Renal pelvis (tissue), 12 donors: ENCODE measurements at places on chromosomes 7 and 10.

DNA sequence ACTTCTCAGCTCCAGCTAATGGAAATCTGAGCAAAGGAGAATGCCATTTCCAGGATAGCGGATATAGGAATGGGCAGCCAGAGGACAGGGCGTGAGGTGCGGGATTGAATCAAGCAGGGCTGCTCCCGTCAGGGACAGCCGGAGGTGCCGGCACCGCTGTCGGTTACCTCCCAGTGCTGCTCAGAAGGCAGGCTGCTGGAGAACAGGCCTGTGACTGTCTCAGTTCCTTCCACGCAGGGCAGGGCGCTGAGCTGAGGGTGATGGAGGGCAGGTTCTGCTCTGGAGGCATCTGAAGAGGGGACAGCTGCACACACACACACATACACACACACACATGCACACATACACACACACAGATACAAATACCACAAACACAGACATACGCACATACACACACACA lies 111.1 kb downstream of the DOCK1 start:
- no peak for DNase-seq

DNA sequence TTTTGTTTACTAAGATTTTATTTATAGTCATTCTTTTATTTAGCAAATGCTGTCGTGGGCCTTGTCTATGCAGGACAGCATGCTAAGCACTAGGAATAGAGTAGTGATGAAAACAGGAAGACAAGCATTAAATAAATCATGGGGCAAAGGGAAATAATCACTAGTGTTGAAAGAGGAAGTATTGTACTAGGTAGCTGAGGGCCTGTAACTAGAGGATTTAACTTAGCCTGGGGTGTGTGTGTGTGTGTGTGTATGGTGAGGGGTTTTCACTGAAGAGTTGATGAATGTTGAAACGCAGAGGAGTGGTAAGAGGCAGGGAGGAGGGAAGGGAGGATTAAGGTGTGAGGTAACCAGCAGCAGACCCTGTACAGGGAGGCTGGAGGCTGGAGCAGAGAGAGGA lies 446.4 kb downstream of the SDK1 start:
- DNase-seq = no peak

- DNase-seq = no peak
Observed at GRCh38 chr7:157944051-157944450, 607.2 kb downstream of the DNAJB6 start.

- DNase-seq = no peak
Observed at GRCh38 chr10:20466731-20467130, 430.4 kb downstream of the NEBL start.

DNA sequence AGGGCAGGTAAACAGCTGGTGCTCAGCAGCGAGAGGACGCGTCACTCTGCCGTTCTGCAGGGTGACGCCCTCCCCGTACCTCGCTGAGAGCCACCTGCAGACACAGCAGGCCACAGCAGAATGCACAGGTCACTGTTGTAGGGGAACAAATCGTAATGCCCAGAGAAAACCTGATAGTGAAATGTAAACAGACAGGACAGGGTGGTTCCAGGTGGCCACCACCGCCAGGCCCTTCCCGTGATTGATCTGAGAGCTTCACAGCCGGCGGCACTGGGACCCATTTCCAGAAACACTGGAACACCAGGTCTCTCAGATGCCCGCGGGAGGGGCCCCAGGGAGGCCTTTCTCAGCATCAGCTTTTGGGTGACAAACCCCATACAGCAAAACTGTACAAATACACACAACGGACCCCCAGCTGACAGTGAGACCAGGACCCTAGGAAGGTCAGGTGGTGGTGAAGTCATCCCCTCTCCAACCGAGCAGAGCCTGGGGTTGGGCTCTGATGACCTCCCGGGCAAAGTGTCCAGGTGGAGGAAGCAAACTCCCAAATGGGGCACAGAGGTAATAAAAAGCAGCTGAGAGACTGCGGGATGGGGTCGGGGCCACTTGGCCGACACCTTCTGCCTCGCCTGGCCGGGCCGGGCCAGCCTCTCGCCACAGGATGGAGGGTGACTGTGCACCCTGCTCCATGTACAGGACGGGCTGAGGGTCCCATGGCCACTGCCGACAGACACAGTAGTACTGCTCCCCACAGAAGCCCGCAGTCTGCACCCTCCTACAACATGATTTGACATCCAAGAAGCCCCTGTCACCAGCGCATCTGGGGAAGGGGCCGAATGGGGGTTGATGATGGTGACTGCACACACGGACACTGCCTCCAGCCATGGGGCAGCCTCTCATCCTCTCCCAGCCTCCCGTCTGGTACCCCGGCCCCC lies 4.6 kb downstream of the BHLHA15 start:
- DNase-seq = no peak
